ENCODE measurements at places on chromosomes 12 and 14.
A peak's percentile ranks its signal among the peaks of the same experiment; 100 is the strongest.

- ATAC-seq, result peak; percentile 23
These were observed 4.4 kb upstream of the AMIGO2 start for GRCh38 chr12:47084172-47084571.

DNA sequence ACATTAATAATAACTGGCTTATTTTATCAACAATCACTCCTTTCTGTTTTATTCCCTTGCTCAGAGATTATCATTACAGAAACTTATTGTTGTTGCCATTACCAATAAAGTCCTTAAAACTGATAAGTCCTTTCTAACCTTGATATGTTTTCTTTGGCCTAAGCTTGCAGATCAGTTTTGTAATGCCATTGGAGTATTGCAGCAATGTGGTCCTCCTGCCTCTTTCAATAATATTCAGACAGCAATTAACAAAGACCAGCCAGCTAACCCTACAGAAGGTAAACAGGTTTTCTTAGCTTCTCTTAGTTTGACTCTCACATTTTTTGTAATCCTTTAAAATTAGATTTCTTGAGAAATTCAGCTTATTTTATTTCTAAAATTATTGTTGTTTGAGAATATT, 3.9 kb downstream of the MED21 start:
- ATAC-seq, result no peak

- ATAC-seq, result peak; percentile 61
These were observed 13.1 kb downstream of the KRT83 start for GRCh38 chr12:52307836-52308805.

GRCh38 chr12:4589941-4590340, 27.9 kb downstream of the DYRK4 start:
- no peak for ATAC-seq

DNA sequence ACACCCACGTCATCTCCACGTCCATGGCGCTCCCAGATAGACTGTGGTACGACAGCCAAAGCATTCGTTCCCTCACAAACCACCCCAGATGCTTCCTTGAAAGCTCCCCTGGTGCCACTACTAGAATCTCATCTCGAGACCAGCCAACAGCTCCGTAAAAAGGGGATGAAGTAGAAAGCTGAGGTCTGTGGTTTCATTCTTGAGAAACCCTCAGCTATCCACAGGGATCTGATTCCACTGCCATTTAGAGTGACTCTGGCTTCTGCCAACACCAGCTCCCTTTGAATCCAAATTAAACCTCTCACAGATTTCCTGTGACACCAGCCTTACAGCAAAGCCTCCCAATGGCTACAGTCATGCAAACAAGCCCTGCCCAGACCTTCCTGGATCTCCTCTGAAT, 18.5 kb upstream of the FOXN3 start:
- ATAC-seq, result no peak

GRCh38 chr14:92121207-92121669, 268 bp downstream of the NDUFB1 start:
- peak; percentile 22 for ATAC-seq

DNA sequence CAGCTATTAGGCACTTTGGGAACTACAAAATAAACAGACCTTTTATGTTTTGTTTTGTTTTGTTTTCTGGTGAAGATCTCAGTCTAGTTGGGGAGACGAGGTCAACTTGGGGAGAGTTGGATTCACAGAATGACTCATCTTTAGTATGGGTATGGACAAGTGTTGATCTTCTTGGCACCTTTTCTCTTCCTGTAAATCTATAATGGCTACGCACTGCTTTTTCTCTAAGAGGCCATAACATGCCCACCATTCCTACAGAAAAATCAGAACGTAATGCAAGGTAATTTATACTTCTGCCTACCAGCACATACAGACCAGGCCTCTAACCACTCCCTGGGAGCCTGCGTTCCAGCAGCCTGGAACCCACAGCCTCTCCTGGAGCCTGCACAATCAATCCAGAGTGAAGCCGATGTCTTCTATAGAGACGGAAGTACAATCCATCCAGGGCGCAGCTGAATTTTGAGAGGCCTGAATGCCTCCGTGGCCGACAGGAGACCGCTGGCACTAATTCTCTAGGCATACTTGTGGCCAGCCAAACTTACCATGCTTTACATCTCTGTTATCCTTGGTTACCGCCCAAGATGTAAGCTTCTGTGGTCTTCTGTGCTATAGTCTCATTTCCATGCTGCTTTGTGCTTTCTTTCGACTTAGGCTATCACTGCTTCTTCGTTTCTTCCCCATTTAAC, 717 bp downstream of the PPHLN1 start:
- no peak for ATAC-seq

GRCh38 chr12:121087467-121088194, 45.0 kb upstream of the P2RX7 start:
- ATAC-seq, result no peak

Measured in activated CD4-positive, CD25-positive, alpha-beta regulatory T cell treated with anti-CD3 and anti-CD28 coated beads, Interleukin-2, amount 50 U/mL, for 24 hours (primary cell).